ENCODE measurements at places on chromosomes 2 and 18.
A peak's percentile ranks its signal among the peaks of the same experiment; 100 is the strongest.

GRCh38 chr2:27018142-27018541 is 14.6 kb upstream of the TMEM214 start:
- DNase-seq, result no peak

DNA sequence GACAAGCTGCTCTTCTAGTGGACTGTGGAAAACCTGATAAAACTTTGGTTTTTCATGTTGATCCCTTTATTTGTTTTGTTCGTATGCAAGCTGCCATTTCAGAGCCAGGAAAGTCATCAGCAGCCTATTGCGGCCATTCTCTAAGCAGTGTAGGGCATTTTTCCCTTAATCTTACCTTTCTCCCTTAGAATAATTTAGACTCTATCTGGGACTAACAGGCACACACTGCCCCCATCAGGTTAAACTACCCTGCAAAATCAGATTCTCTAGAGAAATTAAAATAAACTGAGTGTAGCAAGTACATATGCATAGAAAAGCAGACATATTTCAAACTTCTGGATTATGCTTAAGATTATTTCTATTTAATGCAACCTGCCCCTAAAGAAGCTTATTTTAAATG is 347.5 kb downstream of the METTL4 start:
- peak; percentile 23 for DNase-seq

DNA sequence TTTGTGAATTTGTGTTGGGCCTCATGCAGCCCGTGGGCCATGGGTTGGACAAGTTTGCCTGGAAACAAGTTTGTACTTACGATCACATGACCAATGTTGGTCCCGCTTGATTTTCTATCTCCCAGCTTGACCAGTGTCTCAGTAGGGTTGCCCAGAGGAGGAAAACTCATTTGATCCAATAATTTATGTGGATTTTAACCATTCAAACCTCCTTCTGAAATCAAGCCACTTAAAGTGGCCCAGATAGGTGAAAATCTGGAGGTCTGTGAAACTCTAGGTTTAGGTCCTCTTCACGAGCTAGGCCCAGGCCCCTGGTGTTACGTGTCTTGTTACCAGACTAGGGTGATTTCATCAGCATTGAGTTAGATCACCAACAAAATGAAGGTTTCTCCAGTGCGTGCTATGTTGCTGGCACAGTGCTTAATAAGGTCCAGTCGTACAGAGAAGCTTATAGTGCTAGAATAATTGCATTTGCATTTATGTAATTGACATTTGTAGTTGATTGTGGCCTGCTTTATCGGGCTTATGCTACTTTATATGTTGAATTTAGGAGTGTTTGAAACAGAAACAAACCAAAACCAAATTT is 4.4 kb downstream of the ACTR2 start:
- DNase-seq, result peak; percentile 54

- DNase-seq, result no peak
Observed at GRCh38 chr2:69843993-69844392, 14.5 kb downstream of the GMCL1 start.

DNA sequence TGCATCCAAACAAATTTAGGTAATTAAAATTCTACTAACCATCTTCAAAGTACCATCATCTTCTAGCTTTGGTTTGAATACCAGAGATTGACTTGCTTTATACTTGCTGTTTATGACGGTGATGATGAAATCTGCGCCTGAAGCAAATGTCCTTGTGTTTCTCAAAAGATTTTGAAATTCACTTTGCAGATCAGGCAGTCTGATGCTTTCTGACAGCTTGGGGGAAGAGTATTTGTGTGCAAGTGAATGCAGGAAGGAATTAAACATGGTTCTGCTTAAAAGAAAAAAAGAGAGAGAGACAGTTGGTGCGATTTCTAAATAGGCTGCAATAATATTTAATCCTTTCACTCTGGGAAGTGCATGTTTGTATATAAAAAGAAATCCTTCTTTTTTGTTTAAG is 29.6 kb downstream of the CSRNP3 start:
- no peak for DNase-seq

- no peak for DNase-seq
Observed at GRCh38 chr2:74094291-74094690, 53.4 kb downstream of the BOLA3 start.

GRCh38 chr2:8876628-8877027 is 39.2 kb upstream of the KIDINS220 start:
- DNase-seq, result no peak

GRCh38 chr2:140580532-140581151 is 1550.2 kb downstream of the LRP1B start:
- no peak for DNase-seq

- peak; percentile 75 for DNase-seq
Observed at GRCh38 chr2:164737612-164738081, 104.0 kb downstream of the COBLL1 start.

DNA sequence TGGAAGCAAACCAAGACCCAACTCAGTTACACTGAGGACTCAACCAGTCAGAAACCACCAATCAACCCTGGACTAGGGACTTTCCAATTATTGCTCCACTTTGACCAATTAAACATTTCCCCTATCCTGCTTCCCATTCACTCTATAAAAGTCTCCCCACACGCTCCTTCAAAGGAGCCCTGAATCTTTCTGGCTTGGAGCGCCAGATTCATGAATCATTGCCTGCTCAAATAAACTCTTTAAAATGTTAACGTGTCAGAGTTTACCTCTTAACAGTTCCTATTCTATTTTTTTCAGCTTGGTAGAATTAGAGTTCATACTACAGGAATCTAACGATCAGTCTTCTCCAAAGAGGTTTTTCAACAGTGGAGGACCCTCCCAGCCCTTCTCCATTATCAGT is 20.7 kb upstream of the SULT1C2 start:
- peak; percentile 67 for DNase-seq

GRCh38 chr18:22703883-22704585 is 229.1 kb upstream of the RBBP8 start:
- peak; percentile 66 for DNase-seq

DNA sequence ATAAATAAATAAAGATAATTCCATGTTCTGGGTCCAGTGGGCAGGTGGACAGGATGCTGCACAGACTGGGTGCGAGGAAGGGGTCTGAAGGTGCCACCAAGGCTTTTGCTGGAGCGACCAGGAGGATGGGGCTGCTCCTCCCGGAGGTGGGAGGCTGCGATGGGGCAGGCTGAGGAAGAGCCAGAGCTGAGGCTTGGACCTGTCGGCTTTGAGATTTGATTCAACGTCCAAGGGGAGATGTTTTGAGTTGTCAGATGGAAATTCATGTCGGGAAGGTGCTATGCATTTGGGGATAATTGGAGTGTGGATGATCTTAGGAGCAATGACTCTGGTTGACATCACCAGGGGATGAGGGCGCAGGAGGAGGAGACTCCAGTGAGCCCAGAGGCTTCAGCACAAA is 11.7 kb downstream of the ALLC start:
- no peak for DNase-seq

- no peak for DNase-seq
Observed at GRCh38 chr2:71216501-71216900, 10.4 kb downstream of the PAIP2B start.
